ENCODE measurements at places on chromosomes 6 and 20.

DNA sequence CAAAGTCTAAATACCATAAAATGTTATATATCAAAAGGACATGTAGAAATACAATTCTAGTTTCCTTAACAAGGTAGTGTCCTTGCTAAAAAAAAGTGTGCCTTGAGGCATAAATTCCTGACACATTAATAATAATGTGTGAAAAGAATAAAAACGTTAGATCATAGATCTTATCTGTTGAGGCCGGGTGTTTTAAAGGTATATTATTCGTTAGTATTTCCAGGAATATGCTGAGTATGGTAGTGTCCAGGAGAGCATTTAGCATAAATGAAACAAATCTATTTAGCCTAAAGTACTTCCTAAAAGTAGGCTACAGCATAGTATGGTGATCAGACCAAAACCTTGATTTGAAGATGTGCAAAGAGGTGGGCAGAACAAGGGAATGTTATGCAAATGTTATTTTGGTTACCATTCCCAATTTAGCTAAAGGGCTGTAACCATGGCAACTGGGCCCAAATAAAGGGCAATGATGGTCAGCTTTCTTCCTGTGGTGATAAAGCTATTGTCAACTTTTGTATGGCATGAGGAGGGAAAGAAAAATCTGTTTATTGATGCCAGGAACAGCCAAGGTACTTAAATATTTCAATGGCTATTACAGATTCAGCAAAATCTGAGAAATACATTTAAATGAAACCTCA lies 18.9 kb downstream of the MKKS start:
- no peak for DNase-seq

- DNase-seq: no peak
Observed at GRCh38 chr6:116616737-116617053, 416 bp downstream of the RSPH4A start.

DNA sequence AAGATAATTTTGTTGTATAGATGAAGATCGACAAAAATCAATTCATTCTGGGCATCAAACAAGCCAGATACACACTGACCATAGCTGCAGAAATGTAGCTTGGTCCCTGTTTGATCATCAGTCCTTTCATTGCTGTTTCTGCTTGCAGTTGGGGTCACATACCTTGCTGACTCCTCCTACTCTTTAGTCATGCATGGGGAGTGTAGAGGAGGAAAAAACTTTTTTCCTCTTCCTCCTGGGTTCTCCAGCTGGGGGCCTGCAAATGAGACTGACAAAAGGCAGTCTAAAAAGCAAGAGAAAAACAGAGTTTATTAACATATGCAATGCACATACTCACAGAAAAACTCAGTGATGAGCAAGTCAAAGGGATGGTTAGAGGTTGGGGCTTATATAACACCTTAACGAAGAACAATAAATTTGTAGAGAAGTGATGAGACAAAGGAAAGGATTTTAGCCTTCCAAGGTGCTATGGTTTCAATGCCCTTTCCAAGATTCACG lies 105.8 kb downstream of the QRSL1 start:
- no peak for DNase-seq

DNA sequence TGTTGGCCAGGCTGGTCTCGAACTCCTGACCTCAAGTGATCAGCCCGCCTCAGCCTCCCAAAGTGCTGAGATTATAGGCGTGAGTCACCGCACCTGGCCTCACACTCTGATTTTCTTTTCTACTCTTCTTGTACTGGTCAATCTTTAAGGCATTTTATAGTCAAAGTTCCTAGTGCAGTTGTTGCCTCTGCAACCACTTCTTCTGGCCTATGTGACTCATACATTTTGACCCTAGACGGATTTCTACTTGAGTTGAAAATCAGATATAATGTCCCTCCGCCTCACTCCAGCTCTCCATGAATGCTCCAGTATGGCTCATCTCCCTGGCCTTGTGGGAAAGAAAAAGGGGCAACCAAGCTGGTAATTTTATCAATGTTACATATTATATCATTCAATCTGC lies 42.4 kb downstream of the TNFRSF21 start:
- DNase-seq: no peak

GRCh38 chr6:129454488-129454887 lies 255.5 kb downstream of the ARHGAP18 start:
- DNase-seq: no peak

GRCh38 chr20:24948939-24949679 lies at the start of gene CST7:
Gene CST7, plus strand, starts transcription at chr20:24949269. Its CDS starts 237 bp downstream, at chr20:24949506.
- DNase-seq: no peak

- DNase-seq: no peak
Observed at GRCh38 chr20:19026901-19027644, 185.4 kb upstream of the SLC24A3 start.

DNA sequence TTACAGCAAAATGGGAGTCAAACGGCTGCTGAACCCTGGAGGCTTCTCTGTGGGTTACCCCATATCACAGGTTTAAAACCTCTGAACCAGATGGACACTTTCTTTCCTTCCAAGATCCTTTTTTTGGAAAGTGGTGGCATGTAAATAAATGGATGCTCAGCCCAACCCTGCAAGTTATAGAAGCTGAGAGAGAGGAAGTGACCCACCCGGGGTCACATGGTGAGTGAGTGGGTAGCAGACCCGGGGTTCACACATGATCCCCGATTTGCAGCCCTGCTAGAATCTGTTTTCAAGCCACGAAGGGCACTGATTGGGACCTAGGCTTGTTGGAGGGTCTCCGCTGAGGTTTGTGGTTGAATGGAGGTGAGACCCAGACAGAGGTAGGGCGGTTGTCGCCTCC lies 32.0 kb downstream of the SIRPA start:
- no peak for DNase-seq

- DNase-seq: no peak
Observed at GRCh38 chr6:71038711-71039344, 82.0 kb upstream of the B3GAT2 start.

DNA sequence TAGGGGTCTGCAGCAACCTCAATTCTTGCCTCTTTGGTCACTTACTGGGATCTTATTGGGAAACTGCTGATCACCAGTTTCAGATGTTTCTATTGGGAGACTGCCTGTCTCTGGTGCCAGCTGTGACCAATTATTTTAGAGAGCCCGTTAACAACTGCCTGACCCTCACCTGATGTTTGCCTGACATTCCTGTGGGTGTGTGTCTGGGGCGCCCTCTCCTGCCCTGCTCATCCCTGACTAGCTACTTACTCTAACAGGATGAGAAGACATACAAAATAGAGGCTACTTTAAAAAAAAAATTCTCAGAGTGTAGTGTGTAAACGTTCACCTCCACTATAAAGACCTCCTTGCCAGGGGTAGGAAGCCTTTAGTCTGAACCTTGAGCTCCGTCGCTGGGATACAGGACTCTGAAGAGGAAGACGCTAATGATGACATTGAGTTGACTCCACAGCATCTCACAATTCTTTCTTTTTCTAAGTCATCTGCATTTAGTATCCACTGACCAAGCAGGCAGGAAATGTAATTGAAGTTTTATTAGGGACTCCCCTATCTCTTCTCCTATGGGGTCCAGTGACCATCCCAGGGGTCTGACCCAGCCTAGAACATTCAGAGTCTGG lies 54.6 kb upstream of the DDR1 start:
- no peak for DNase-seq

- no peak for DNase-seq
Observed at GRCh38 chr6:162099685-162100084, 627.9 kb downstream of the PRKN start.

- DNase-seq: no peak
Observed at GRCh38 chr6:73231986-73232391, 6.7 kb upstream of the KHDC1L start.

DNA sequence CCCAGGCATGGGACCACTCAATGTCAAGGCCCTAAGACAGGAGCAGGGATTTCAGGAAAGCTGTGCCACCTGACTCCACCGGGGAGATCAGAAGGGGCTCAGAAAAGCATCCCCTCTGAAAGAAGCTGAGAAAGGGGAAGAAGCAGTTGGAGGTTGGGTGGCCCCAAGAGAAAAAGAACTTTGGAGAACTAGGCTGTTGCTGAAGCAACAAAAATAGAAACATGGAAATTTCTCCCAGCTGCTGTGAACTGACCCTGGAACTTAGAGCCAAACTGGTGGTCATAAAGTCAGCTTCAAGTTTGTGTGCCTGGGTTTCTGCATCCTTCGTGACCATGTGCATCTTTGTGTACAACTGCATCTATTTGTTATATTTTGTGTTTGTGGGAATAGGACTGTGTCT lies 534.5 kb downstream of the MAFB start:
- DNase-seq: no peak

DNA sequence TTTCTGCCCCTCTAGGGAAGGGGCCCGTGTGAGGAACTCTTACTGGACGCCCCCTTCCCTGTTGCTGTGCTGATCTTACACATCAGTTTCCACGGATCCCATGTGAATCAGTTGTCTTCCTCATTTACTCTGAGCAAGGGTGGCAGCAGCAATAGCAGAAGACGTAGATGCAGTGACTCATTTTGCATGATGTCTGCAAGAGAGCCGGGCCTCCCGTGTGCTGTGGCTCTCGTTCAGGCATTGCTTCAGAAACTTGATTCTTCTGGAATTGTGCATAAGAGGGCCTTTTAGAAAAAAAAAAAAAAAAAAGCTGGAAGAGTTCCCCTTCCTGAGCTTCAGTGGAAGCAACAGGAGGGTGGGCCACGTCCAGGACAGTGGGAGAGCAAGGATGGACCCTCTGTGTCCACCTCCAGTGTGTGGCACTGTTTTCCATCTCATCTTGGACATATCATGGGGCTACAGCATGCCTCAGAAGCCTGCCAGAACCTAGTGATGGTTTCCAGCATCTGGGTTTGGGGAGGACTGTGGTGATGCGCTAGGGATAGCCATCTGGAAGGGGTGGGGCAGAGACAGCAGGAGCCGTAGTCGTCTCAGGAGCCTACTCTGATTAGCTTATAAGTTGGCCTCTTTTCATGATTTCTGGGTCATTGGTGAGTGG lies 62.1 kb downstream of the FOXO3 start:
- DNase-seq: no peak

DNA sequence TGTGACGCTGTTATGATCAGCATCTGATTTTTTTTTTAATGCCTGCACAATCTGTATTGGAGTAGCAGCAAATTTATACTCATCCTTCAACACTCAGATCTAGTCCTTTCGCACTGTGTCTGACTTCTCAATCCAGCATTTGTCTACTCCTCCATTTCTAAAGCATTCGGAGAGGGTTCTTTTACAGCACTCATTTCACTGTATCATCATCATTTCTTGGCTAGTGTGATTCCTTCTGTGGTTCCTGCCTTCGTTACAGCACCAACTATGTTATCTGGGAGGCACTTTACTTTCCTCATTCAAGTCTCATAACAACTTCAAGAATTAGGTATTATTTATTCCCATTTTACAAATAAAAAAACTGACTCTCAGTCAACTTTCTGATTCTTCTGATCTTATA lies 18.0 kb downstream of the NUDT3 start:
- DNase-seq: no peak

DNA sequence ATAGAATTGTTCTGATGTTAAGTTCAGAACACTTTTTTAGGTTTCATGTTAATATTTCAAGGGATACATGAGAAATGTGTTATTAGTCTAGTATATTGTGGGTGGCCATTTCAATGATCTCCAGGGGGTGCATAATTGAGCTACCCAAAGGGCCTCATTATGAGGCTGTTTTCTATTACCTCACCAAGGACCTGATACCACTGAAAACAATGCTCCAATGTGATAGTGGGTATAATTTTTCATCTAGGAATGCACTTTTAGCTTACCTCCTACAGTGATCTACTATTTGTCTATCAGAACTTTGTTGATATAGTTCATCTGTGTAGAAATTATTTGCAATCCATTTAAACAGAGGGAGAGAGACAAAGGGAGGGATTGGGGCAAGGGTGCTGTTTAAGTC lies 106.8 kb upstream of the HS3ST5 start:
- DNase-seq: peak; percentile 53

DNA sequence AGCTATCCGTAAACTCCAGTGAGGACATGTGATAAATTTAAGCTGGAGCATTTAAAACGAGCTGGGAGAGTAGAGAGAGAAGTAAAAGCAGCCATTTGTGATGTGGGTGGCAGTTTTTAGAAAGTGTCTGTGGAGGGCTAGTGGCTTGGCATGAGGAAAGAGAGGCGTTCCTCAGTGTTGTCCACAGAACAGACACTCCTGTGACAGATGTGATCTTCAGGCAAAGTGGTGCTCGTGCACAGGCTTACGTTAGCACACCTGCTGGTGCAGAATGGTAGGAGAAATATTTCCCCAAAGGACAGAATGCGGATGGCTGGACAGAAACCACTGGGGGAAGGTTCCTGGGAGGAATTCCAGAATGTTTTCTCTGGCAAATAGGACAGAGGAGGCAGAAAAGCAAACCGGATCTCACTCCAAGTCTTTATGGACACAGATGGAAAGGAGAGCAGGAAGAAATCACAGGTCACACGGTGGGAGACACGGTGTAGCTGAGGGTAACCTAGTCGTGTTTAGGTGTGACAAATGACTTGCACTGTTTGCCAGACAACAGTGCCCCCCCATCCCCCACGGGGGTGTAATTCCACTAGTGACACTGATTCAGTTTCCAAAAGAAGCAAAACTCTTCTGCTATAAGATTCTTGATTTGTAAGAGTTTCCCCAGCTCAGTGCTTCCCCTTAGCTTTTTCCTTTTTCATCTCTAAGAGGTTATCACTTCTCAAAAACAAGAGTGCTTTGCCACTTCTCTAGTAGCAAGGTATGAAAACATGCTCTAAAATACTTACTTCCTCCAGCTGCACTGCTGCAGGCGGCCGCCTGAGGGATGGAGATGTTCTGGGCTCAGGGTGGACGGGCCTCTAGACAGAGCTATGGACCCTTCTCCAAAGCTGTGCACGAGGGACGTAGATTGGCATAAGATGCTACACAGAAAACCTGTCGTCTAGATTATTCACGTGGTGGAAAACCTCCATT lies 293.2 kb downstream of the QKI start:
- DNase-seq: no peak

DNA sequence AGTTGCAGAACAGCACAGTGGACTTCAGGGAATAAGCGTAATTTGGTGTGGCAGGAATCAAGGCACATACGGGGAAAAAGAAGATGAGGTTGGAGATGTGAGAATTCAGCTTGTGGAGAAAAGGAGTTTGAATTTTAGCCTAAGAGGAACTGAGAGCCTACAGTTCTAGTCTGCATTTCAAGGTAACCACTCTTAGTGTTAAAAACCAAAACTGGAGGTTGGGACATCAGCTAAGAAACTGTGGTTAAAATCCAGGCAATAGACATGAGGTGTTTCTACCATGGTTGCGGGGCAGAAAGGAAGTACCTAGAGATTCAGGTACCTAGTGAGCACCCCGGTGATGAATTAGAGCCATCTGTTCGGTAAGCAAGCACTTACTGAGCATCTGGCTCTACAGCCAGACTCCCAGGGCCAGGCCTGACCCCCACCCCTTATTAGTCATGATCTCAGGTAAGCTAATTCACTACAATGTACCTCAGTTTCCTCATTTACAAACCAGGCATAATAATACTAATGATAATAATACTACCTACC lies 44.4 kb downstream of the FAXC start:
- no peak for DNase-seq

DNA sequence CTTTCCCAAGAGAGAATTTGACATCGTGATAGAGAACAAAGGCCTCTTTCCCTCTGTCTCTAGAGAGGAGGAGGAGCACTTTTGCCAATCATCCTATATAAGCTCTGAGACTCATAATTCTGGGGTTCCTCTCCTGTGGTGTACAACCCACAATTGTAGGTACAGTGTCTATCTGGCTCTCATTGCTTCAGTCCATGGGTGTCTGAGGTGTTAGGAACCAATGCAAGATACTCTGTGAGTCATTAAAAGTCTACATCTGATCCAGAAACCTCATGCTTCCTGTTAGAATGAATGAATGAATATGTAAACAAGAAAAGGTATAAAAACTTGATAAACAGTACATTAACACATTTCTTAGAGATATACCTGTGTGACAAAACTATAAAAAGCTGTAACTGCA lies 356.7 kb downstream of the QKI start:
- no peak for DNase-seq

- DNase-seq: no peak
Observed at GRCh38 chr6:104736545-104736944, 123.2 kb downstream of the HACE1 start.
